ENCODE measurements at places on chromosomes 6 and 20. TPM values are rescaled to one million over a fixed set of nuclear protein-coding genes. Genes with fewer than 3 reads are reported as not detected.

DNA sequence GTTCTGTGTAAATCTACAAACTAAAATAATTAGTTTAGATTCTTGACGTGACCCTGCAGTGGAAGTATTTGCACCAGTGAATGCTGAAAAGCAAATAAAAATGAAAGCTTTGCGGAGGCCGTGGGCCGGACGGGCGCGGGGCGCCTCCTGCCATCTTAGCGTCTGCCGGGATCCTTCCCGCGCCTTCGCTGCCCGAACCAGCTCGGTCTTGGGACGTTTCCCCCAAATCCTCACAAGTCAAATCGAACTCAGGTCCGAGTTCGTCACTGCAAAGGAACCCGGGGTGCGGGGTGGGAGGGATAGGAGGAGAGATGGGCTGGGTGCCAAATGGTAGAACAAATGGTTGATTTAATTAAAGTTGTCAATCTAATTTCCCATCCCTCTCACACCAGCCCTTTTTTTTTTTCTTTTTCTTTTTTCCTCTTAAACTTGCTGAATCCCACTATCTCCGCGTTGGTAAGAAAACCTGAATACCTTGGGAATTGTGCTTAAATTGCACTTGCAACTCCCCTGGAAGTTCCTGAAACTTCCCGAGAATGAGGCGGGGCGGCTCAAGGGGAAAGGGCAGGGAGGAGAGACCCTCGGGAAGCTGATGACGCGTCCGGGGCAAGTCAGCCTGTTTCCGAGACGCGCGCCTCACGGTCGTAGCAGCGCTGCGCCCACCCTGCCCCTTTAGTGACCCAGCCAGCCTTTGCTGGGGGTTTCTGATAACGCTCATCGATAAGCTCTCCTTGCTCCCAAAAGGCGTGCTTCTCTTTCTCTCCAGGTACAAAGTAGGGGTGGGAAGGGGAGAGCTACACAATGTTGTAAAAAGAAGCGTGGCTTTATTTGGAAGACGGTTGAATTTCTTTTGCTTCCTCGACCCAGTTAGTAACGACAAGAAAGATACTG lies 1.8 kb downstream of the GJA1 start:
- H3K27ac ChIP-seq: peak overlapping the region; percentile 58
- DNase-seq: peak; percentile 50
- H3K4me3 ChIP-seq: peak overlapping the region; percentile 31
- H3K36me3 ChIP-seq: no peaks in the 10 kb centered on the region
- H3K4me1 ChIP-seq: peaks cover 5% of the 10 kb centered on the region

DNA sequence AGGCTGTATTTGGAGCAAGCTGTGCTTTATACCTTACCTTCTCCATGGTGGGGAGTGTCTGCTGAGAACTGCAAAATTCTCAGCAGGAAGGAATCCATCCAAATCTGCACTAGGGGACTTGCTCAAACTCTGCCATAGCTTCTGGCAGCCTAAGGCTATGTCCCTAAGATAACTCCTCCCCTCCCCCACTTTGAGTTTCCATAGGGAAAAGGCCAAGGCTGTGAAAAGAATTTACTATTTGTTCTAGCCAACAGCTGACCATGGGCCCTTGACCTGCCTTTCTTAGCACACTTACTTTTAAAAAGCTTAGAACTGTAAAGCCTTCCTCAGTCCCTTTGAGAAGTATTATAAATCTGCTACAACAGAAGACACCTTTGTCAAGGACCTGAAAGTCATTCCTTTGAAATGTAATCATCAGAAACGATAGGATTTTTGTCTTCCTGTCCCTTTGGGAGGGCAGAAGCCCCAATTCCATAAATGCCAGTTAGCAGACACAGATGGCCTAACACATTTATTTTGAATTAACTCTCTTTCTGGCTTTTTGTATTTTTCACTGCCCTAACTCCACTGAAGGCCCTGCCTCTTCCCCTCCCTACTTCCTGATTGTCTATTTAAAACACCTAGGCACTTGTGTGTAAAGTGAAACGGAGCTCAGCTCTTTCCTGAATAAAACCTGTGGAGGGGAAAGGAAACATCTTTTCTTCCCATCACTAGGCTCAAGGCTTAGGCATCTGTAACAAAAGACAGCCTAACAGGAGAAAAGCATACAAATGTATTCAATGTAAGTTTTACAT lies 157.1 kb downstream of the AKAP7 start:
- no peak overlapping the region for H3K27ac ChIP-seq
- H3K36me3 ChIP-seq: peaks cover under 1% of the 10 kb centered on the region
- H3K27me3 ChIP-seq: no peaks in the 10 kb centered on the region
- DNase-seq: no peak
- H3K4me1 ChIP-seq: peaks cover 20% of the 10 kb centered on the region
- no peak overlapping the region for H3K4me3 ChIP-seq

DNA sequence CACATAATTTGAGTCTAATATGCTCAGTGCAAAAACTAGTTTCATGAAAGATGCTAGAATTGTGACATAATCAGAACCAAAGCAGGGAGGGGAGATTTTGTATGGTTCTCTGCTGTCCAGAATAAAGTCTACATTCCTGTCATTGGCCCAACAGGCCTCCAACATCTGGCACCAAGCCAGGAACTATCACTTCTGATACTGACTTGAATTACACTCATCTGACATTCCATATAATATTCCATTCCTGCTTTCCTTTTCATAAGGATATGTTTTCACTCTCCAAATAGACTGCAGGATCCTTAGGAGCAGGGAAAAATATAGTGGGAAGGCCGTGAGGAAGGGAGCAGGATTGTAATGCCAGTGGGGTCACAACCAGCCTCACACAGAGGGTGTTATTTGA lies 84.6 kb upstream of the BTN3A2 start:
- H3K27ac ChIP-seq: no peak overlapping the region
- no peak overlapping the region for H3K4me3 ChIP-seq
- no peaks in the 10 kb centered on the region for H3K27me3 ChIP-seq
- peaks cover 17% of the 10 kb centered on the region for H3K4me1 ChIP-seq

- H3K4me3 ChIP-seq: no peak overlapping the region
- DNase-seq: no peak
- no peaks in the 10 kb centered on the region for H3K36me3 ChIP-seq
- H3K4me1 ChIP-seq: no peaks in the 10 kb centered on the region
- no peaks in the 10 kb centered on the region for H3K27me3 ChIP-seq
- no peak overlapping the region for H3K27ac ChIP-seq
These were observed 174.9 kb upstream of the THBS2 start for GRCh38 chr6:169428532-169428931.

Gene CCN5
- 18.2 TPM for total RNA-seq

Gene CRISP3
- total RNA-seq: 6.0 TPM
